ENCODE measurements at places on chromosomes 16 and 17.

DNA sequence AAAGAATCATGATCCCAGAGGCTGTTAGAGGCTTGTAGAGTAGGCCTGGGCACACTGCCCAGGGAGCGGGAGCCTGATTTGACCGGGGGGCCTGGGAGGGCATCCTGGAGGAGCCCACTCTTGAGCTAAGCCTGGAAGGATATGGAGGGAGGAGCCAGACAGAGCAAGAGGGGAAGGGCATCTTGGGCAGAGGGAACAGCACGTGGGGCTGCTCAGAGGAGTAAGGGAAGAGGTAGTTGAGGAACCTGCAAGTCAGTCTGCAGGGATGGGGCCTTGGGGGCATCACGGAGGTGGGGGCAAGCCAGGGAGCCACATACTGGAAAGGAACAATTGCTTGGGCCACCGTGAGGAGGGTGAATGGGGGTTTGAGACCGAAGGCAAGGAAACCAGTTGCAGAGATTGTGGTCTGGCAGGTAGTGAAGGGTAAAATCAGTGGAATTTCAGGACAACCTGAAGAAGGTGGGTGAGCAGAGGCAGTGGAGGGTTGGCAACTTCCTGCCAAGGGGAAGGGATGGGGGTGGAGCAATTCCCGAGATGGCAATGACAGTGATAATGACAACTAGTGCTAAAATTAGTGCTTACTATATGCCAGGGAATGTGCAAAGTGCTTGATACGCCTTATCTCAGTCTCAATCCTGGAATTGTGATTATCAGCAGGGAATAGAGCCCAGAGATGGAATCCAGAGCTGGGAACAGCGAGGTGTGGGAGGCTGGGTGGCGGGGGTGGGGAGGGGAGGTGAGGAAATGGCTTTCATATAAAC is 9.7 kb upstream of the RAI1 start:
- DNase-seq = no peak

GRCh38 chr16:53775106-53775820 is 71.3 kb downstream of the FTO start:
- DNase-seq = no peak

DNA sequence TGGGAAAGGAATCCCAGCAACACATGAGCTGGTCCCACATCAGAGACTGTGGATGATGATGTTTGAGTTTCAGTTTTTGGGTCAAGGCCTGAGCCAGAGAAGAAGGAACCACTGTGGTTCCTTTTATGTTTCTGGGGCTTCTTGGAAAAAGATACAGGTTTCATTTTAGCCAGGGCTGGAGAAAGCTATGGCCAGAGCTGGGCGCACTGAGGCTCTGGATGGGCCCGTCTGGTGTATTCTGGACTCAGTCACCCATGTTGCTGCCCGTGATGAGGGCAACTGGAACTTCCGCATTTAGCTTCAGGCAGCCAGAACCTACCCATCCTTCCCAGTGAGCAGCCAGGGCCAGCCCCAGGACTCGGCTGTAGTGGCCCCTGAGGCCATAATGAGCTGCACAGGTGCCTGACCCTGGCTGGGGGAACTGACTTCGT is 15.0 kb upstream of the PITPNA start:
- no peak for DNase-seq

DNA sequence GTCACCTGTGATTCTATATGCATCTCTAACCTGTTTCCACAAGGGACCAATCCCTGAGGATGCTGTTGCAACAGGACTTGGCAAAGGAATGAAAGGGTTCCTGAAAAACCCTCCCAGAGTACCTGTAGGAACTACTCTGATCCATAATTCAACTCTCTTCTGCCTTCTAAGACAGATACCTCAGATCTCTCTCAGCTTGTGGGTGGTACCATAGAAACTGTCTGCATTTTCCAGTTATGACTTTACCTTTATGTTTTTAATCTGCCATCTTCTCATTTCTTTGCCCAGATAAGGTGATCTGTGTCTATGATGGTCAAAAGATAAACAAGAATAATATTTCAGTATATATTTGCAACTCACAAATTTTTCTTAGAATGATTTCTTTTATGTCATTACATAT is 65.1 kb downstream of the TMC6 start:
- no peak for DNase-seq

GRCh38 chr17:76688165-76688622 is 22.6 kb downstream of the MXRA7 start:
- DNase-seq = no peak
